ENCODE measurements at places on chromosomes 7 and 10.

DNA sequence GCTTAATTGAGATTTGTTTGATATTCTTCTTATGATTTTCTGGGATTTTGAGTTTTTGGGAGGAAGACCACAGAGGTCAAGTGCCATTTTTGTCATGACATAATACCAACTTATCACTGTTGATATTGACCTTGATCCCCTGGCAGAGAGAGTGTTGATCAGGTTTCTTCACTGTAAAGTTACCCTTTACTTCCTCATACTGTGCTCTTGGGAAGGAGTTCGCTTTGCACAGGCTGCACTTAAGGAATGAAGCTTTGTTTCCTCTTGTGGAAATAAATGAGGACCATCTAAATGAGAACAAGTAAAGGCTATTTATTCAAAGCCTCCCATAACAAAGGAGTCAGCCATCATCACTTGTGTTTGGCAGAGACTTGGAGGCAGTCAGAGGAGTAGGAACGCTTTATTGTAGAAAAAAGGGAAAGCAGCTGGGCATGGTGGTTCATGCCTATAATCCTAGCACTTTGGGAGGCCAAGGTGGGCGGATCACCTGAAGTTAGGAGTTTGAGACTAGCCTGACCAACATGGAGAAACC is 16.1 kb downstream of the ST7 start:
- DNase-seq = no peak

DNA sequence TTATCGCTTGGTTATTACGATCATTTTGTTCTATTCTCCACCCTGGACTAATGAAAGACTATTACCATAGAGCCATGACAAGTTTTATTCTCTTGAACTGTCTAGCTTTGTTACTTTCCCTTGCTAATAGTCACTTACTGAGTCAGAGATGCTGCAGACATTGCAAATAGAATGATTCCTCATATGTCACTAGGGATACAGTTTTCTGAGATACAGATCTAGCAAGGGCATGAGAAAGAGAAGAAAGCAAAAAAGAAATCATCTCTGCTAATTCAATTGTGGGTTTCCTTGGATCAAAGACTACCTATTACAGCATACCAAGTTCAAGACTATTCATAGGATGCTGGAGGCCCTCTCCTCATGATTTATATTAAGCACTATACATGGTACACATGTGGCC is 204.3 kb downstream of the MBL2 start:
- no peak for DNase-seq

GRCh38 chr7:27576360-27576944 is 86.2 kb downstream of the HIBADH start:
- DNase-seq = peak; percentile 64

DNA sequence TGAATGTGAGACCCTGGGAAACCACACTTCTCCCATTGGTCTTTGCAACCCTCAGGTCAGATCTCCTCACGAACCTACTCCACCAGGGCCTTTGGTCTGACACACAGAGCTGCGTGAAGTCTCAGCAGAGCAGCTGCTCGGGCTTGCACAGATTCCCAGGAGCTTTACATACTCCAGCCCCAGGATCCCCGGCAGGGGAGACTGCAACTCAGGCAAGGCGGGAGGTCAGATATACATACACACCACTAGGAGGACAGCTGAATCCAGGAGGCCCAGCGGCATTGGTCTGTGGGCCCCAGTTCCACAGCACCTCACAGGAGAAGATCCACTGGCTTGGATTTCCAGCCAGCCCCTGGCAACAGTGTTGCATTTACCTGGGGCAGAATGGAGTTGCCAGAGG is 239.2 kb downstream of the GPAM start:
- DNase-seq = no peak

DNA sequence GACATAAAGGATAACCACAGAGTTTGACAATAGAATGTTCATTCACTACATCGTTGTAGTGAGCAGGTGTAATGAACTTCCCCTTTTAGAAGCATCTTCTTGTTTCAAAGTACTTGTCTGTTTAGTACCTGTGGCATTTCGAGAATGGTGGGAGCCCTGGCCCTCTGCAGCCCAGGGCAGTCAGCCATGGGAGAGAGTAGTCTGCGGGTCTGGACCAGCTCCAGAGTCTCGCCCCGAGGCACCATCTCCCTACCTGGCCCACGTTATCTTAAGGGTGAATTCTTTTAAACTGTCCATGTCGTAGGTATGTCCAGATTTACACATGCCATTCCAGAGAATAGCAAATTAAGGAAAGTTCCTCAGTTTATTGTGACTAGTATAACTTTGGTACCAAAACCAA is 99.7 kb downstream of the BMPR1A start:
- no peak for DNase-seq

DNA sequence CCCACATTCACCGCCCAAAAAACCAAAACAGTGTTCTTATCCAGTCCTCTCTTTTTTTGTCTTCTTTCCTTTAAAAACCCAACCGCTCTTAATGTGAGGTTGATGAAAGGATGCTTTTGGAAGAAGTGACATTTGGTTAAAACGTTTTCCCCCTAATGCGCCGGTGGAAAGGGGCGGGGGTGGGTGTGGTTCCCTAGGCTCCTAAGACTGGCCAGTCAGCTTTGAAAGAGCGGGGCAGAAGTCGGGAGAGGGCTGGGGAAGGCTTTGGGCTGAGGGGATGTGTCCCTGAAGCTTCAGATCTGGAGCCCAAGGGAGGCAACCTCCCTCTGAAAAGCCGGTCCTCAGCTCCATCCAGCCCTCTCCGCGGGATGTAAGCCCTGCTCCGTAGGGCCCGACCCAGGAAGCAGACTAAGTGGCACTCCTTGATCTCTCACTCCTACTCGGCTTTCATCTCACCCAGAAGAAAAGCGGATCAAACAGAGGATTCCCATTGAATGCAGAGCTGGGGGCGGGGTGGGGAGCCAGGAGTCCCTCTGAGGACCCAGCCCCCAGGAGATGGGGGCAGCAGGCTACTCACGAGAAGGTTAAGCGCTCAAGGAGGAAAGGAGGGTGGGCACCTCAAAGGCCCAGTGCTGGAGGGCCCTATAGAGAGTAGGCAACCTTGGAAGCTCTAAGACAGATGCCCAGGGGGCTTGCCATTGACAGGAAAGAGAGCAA is 2.4 kb upstream of the EVX1 start:
- DNase-seq = no peak

- peak; percentile 30 for DNase-seq
Observed at GRCh38 chr7:94223375-94224084, 171.2 kb upstream of the COL1A2 start.

DNA sequence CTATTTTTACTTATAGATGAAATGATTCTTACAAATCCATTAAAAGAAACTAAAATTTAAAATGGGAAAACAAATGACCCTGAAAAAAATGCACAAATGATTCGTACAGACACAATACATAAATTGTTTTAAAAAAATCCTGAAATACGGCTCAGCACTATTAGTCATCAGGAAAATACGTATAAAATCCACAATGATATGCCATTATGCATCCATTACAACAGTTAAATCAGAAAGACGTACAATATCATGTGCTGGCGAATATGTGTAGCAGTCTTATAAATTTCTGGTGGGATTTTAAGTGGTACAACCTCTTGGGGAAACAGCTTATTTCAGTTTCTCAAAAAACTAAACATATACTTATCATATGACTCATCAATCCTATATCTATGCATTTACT is 600.1 kb upstream of the STEAP1 start:
- peak; percentile 5 for DNase-seq

- no peak for DNase-seq
Observed at GRCh38 chr10:33418301-33418700, 83.8 kb upstream of the NRP1 start.

- no peak for DNase-seq
Observed at GRCh38 chr10:89966211-89966610, 264.8 kb downstream of the KIF20B start.

- DNase-seq = no peak
Observed at GRCh38 chr10:34033078-34033477, 698.6 kb upstream of the NRP1 start.

DNA sequence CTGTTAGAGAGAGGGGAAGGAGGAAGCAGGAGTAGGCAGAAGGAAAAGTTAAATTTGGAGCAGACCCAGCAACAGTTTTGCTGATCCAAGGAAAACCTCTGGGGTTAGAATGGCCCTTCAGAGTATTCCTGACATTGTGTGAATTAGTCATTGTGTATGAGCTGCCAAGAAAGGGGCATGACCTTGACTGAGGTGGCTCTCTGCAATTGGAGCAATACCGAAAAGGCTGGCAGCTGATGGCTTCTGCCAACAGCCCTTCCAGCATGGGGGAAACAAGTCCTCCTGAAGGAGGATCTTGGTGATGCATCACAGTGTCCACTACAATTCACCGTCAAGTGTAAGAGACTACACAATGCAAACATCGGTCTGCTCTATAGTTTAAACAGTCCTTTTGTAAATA is 20.6 kb upstream of the WASL start:
- no peak for DNase-seq

GRCh38 chr7:29090151-29090805 is 56.1 kb downstream of the CPVL start:
- no peak for DNase-seq

DNA sequence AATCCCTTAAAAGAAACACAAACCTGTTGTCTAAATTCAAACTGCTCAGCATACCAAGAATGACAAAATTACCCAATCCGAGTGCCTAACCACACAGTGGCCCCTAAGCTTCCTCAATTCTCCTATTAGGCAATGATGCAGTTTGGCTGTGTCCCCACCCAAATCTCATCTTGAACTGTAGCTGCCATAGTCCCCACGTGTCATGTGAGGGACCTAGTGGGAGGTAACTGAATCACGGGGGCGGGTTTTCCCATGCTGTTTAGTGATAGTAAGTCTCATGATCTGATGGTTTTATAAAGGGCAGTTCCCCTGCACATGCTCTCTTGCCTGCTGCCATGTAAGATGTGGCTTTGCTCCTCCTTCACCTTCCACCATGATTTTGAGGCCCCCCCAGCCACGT is 21.9 kb downstream of the PSAP start:
- DNase-seq = no peak

- DNase-seq = no peak
Observed at GRCh38 chr10:118732245-118733165, 22.3 kb downstream of the CACUL1 start.

DNA sequence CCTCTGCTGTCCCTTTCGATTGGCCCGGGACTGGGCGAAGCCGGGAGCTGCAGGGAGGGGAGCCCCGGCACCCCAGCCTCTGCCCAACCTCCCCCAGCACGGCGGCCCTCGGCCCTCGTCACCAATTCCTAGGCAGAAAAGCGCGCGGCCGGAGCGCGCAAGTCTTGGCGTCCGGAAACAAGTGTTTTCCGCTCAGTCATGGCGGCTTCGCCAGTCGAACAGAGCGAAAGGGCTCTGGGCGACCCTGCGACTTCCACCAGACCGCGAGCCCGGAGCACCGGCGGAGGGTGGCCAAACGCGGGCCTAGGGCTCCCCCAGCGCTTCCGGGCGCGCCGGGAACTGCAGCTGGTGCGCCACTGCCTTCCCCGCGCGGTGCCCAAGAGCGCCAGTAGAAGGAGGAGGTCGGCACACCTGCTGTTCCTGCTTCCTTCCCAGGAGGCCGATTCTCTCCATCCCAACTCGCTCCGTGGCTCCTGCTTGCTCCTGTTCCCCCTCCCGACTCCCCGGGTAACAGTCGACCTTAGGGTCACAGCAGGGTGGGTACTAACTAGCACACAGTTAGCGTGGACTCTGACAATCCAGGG is 729.9 kb downstream of the ZWINT start:
- DNase-seq = no peak

DNA sequence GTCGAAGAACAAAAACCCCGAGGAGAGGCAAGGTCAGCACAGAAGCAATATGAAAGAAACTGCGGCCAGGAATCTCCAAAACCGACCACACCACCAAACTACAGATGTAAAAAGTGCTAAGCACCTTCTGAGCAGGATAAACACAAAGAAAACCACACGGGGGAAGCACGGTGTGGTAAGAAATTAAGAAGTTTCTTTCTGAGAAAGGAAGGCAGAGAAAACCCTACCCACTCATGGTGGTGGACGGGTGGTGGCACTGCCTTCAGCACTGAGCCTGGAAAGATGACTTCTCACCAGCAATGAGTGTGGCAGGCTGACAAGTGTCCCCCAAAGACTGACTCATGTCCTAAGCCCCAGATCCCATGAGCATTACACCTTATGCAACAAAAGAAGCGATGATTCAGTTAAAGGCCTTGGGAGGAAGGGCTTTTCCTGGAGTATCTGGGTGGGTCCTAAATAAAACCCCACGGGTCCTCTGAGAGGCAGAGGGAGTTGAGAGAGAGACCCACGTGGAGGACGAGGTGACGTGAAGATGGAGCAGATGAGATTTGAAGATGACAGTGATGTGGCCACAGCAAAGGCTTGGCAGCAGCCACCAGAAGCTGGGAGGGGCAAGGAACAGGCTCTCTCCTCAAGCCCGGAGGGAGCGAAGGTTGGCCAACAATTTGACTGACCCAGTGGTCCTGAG is 124.9 kb downstream of the DLG5 start:
- peak; percentile 20 for DNase-seq

- no peak for DNase-seq
Observed at GRCh38 chr10:59175538-59176240, 754 bp upstream of the PHYHIPL start.

DNA sequence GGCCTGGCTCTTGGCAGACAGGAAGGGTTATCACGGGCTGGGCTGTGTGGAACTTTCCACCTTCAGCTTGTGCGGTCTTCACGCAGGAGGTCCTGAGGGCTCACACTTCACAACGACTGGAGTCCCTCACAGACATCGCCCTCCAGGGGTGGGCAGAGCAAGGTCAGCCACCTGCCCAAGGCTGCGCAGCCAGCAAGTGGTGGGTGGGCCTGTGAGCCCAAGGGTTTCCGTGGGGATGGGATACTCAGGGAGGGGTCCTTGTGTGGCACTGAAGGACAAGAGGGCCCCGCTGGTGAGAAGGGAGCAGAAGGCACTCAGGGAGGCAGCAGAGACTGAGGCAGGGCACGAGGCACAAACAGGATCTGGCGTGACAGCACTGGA is 22.0 kb downstream of the PDIA4 start:
- DNase-seq = no peak

GRCh38 chr10:18351421-18351820 is 211.2 kb downstream of the CACNB2 start:
- no peak for DNase-seq

- no peak for DNase-seq
Observed at GRCh38 chr7:151086802-151087244, 548 bp downstream of the AGAP3 start.

GRCh38 chr10:99673492-99673891 is 14.2 kb downstream of the ENTPD7 start:
- DNase-seq = no peak

DNA sequence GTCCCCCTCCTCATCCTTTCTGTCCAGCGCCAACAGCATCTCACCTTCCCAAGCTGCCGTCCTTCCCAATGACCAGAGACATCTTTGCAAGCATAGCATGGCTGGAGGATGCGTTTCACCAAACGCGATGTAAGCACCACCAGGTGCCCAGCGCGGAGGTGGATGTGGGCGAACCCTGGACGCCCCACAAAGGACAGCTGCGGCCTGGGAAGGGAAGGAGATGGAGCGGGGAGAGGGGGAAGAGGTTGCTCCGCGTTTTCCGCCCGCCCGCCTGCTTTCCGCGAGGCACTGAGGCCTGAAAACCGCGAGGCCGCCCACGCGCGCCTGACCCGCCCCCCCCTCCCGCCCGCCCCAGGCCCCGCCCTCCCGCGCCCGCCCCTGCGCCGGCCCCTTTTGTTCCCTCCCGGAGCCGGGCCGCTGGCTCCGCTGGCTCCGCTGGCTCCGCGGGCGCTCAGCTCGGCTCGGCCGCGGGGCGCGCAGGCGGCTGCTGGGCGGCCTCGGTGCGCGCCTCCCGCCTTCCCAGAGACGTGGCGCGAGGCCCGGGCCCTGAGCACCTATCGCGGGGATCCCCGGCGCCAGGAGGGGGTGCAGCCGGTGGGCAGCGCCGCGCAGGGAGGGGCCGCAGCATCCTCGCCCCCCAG is at the start of gene CLIP2:
Gene CLIP2 (plus strand): TSS at position 390 of the 641 bp plus-strand sequence. CDS start 28,140 bp downstream, outside the sequence.
- no peak for DNase-seq

GRCh38 chr7:132140341-132140740 is 435.9 kb downstream of the PLXNA4 start:
- DNase-seq = no peak

GRCh38 chr10:130998046-130998435 is 313.5 kb downstream of the TCERG1L start:
- DNase-seq = no peak
